H54 (cell line): ENCODE measurements at places on chromosomes 7 and 10.

DNA sequence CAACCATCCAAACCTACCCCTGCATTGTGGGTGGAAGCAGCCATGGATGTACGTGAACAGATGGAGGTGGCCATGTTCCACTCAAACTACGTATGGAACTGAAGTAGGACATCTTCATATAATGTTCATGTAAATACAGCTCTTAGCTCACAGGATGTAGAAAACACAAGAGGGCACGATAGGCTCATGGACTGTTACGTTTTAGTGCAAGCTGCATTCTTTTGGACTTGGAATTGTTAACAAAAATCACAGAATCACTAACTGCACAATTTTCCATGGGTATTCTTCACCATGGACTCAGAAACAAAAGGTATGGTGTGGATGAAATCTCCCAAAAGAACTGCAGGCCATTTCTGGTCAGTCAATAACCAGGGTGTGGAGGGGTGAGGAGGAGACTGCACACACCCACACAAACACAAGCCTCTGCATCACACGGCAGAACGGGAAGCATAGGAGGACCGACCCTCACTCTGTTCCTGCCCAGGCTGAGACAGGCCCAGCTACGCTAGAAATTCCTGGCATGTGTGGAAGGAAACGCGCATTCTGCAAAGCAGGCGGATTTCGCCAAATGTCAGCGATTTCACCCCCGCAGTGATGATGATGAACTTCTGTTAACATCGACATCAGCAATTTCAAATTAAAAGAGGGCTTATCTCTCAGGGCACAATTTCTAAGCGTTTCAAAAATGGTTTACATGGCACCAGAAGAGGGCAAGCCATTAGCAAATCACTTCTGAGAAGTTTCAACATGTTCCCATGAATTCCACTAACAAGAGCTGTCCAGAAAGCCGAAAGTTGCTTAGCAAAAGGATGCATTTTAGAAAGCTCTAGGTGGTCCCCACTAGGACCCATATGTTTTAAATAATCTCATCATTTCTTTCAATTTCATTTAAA lies 149.0 kb downstream of the TNS3 start:
- no peak for DNase-seq

DNA sequence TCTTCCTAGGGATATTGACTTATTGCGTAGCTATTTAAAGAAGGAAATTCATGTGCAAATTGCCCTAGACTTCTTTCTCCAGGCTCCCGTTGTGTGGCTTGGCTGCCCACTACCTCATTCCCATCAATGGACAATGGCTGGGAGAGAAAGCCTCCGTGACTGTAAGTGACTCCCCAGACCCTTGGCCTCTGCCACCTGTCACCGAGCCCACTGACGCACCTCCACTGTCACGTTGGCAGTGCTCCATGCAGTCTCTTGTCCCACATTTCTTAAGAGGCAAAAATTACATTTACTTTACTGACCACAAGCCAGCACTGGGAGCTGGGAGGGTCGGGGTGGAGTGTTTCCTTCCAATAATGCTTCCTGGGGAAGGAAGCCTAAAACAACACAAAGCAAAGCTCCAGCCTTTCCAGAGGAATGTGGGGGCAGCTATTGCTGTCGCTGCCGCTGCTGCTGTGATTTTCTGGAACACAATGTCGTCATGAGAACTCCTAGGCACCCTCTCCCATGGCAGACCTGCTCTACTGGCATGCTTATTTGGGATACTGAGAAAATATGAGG lies 89.7 kb upstream of the STEAP1B start:
- DNase-seq = no peak

- DNase-seq = no peak
These were observed 86.4 kb downstream of the TMEM106B start for GRCh38 chr7:12297283-12298108.

- no peak for DNase-seq
These were observed 35.8 kb downstream of the JAKMIP3 start for GRCh38 chr10:132101529-132101928.

DNA sequence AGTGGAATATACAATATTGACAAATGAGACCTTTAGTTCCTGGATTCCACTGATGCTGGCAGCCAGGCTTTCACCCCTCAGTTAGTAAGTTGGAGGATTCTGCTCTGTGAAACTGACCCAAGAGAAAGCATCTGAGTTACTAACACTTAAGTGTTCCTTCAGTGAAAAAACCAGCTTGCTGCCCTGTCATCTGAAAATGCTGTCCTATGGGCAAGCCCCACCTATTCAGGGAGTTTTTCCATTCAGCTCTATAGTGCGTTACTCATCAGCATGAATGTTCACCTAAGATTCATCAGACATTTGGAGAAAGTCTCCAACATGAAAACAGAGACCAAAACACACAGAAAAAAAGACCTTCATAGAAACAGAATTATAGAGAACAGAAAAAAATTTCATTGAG lies 37.9 kb downstream of the PRPF18 start:
- no peak for DNase-seq

GRCh38 chr7:69377191-69377590 lies 221.1 kb upstream of the AUTS2 start:
- DNase-seq = no peak

DNA sequence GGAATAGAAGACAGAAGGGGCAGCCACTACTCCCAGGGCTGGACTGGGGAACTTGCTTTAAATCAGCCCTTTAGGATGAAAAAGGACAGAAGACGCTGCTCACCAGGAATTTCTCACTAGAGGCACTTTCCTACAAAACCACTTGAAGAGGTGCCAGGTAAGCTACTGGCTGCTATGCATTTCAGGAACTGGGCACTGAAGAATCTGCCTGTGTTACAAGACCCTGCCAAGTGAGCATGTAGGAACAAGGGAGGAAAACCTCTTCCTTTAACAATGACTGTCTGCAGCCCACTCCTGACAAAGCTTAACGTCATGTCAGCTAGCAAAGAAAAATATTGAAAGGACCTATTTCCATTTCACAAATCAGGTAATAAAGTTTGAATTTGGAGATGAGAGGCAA lies 5.8 kb upstream of the AGMO start:
- DNase-seq = no peak

DNA sequence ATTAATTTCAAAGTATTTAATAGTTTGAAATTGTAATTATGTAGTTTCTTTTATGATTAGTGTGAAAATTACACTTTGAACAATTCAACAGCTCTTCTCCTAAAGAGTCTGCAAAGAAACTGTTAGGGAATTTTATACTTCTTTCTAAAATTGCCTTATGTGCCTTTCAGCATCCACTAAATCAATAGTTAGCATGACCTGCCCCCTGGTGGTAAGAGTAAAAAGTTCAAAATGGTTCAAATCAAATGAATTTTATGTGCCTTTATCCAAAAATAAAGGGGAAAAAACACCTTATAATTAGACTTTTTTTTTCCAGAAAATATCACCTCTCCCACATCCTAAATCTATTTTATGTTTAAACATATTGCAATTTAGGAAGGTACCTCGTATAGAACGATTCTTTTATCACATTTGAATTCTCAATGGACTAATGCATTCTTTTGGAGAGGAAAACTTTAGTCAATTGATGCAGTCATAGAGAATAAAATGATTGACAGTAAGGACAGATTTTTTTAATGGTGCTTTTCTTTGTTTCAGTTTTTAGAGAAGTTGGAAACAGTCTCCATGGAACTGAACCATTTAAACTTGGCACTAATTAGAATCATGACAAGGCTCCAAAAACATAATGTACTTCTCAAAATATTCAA lies 163.7 kb downstream of the SEMA3D start:
- DNase-seq = no peak

- DNase-seq = no peak
These were observed 15.4 kb downstream of the MGAM start for GRCh38 chr7:142010952-142011548.

DNA sequence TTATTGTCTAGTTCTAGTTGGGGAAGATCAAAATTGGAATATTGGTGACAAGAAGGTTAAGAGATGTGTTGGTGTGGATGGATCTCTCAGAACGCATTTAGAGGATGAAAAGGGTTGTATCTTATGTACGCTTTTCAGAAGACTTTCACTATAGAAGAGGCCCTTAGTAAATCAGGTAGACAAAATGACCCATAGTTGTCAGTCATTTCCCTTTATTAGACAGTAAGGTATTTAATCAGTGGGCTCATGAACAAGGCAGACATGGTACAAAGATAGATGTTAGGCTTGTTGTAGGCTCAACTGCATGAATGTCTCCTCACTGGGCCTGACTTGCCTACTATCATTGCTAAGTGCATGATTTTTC lies 359.2 kb downstream of the PHF14 start:
- DNase-seq = no peak

- peak; percentile 55 for DNase-seq
These were observed 169.7 kb upstream of the PHYHIPL start for GRCh38 chr10:59006511-59007306.

- DNase-seq = no peak
These were observed 239.7 kb upstream of the MKLN1 start for GRCh38 chr7:131087756-131088658.

- DNase-seq = no peak
These were observed 11.9 kb downstream of the STEAP1B start for GRCh38 chr7:22487978-22488642.

DNA sequence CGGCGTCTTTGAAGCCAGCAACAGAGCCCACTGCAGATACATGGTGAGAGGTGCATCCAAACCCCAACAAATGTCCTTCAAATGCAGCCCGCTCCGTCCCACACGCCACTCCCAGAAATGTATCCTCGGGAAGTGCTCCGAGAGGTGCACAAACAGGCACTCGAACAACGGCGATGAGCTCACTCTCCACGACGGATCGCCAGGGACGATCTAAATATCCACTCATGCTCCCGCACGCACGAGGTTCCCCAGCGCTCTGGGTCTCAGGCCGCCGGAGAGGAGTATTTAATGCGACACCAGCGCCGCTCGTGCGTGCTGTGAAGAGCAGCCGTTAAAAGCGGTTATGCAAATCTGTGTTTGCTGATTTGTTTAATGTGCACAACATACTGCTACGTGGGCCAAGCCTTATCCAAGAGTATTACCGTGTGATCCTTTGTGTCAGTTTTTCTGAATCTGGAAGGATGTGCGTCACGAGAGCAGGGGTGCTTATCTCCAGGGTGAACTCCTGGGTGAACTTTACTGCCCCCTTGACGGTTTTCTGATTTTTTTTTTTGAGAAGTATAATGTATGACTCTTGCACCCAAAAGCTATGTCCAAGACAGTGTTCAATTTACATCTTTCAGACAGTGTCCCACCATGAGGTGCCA lies 48.5 kb upstream of the PPP2R2D start:
- no peak for DNase-seq

GRCh38 chr7:130095812-130096211 lies 25.5 kb downstream of the KLHDC10 start:
- DNase-seq = no peak

GRCh38 chr7:82032901-82033300 lies 263.1 kb upstream of the HGF start:
- no peak for DNase-seq

GRCh38 chr10:9615189-9615588 lies 1402.5 kb upstream of the CELF2 start:
- no peak for DNase-seq

- DNase-seq = no peak
These were observed 2.9 kb upstream of the WDFY4 start for GRCh38 chr10:48681740-48682139.
